Body of pancreas (tissue), 4 donors: ENCODE measurements at places on chromosomes 11 and 22.

- no peak for DNase-seq
- no peaks in the 10 kb centered on the region for H3K4me1 ChIP-seq
- H3K27ac ChIP-seq = no peak overlapping the region
Observed at GRCh38 chr11:95536047-95536690, 253.4 kb downstream of the FAM76B start.

DNA sequence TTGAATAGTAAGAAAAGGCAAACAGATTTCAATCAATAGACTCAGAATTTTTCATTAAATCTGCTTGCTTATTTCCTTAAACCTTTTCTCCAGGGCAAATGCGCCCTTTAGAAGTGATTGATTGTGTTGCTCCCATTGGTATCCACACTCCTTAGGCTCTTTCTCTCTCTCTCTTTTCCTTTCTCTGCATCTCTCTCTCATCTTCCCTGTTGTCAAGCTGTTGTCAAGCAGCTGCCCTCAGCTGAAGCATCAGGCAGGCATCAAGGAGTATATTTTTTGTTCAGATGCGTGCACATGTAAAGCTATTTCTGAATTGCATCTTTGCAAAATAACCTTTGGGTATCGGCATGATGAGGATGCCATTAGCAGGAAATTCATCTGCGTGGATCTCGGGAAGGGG, 107.2 kb upstream of the PLET1 start:
- H3K36me3 ChIP-seq = no peaks in the 10 kb centered on the region
- H3K4me1 ChIP-seq = no peaks in the 10 kb centered on the region
- H3K27me3 ChIP-seq = no peaks in the 10 kb centered on the region
- DNase-seq = no peak
- H3K27ac ChIP-seq = no peak overlapping the region
- no peak overlapping the region for H3K4me3 ChIP-seq

DNA sequence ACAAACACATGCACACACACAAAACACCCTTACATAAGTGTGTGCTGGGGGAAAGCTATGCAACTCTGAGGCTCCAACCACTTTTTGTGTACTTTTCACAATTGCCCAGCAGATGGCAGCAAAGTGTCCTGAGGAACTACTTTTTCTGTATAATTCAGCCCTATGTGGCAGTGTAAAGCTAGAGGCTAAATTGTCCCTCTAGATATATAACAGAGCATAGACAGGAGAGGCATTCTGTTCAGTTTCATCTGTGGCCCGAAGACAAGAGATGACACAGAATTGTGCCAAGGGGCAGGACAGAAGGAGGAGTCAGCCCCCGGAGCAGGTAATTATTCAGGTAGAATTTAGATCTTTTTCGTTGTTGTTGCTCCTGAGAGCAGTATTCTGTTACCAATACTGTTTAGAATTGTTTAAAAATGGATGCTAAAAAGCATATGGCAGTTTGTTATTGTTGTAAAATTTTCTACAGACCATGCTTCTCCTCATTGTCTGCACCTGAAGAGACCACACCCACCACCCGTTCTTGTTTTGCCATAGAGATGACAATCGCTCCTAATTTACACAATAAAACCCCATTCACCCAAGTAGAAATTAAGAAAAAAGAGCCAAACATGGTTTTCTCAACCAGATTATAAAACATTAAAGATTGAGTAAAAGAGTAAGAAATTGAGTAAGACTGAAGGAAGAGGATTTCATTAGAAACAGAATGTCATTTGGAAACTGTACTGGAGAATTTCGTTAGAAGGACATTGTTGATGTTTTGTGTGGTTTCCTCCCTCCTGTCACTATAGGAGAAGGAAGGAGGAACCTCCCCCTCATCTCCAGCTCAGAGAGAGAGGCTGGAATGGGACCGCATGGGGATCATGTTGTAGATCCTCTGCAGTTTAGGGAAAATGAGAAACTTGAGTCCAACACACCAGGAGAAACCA, 14.5 kb upstream of the MS4A7 start:
- H3K27ac ChIP-seq = no peak overlapping the region
- H3K27me3 ChIP-seq = no peaks in the 10 kb centered on the region
- peak; percentile 75 for DNase-seq
- no peak overlapping the region for H3K4me3 ChIP-seq
- H3K36me3 ChIP-seq = no peaks in the 10 kb centered on the region
- H3K4me1 ChIP-seq = no peaks in the 10 kb centered on the region

DNA sequence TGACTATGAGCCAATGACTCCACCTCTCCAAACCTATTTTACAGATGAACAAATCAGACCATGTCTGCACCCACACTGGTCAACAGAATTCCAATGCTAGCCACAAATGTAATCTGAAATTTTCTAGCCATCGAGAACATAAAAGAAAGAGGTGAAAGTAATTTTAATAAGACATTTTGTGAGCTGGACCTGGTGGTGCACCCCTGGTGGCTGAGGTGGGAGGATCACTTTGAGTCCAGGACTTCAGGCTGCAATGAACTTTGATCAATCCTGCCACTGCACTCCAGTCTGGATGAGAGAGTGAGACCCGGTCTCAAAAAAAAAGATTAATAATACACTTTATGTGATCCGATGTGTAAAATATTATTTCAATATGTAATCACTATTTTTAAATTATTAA, 9.4 kb upstream of the RNF185 start:
- no peaks in the 10 kb centered on the region for H3K36me3 ChIP-seq
- H3K27me3 ChIP-seq = no peaks in the 10 kb centered on the region
- DNase-seq = no peak
- peaks cover 7% of the 10 kb centered on the region for H3K4me1 ChIP-seq
- no peak overlapping the region for H3K4me3 ChIP-seq
- no peak overlapping the region for H3K27ac ChIP-seq
